ENCODE measurements at places on chromosomes 2 and 18. TPM values are rescaled to one million over a fixed set of nuclear protein-coding genes. Genes with fewer than 3 reads are reported as not detected.
A peak's percentile ranks its signal among the peaks of the same experiment; 100 is the strongest.

DNA sequence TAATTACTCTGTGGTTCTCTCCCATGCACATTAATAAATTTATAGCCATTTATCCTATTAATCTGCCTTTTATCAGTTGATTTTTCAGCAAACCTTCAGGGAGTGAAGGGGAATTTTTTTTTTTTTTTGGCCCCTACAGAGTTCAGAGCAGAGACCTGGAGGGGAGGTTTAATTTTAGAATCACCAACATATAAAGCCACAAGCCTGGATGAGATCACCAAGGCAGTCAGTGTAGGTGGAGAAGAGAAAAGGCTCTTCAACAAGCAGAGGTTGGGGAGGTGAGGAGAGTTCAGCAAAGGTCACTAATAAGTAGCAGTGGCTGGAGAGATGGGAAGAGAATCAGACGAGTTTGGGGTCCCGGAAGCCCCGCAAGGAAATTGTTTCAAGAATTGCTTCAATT lies 48.4 kb upstream of the SPTBN1 start:
- no peak for DNase-seq

- DNase-seq = peak; percentile 53
These were observed 500 bp downstream of the CCNYL1 start for GRCh38 chr2:207711750-207712530.

GRCh38 chr2:212961255-212961654 lies 190.2 kb downstream of the IKZF2 start:
- no peak for DNase-seq

- no peak for DNase-seq
These were observed 188.9 kb downstream of the MYO1B start for GRCh38 chr2:191434072-191434471.

DNA sequence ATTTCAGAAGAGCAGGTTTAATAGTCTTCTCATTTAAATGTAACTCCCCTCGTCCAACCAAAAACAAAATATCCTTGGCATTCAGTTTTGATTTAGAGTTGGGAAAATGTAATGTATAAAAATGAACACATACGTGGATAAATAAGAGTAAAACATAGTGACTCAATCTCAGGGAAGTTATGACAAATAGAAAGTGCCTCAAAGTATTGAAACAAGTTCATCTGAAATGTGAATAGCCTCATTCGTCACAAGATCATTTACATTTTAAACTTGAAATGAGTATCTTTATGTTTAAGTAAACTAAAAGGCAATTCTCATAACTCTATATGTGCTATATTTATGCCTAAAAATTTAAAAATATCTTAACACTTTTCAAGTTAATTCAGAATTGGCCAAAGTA lies 122.2 kb upstream of the SMAD7 start:
- DNase-seq = no peak

The ZC3H6 gene
- 4.3 TPM for total RNA-seq

- no peak for DNase-seq
These were observed 25.3 kb downstream of the FEZ2 start for GRCh38 chr2:36572719-36573059.

DNA sequence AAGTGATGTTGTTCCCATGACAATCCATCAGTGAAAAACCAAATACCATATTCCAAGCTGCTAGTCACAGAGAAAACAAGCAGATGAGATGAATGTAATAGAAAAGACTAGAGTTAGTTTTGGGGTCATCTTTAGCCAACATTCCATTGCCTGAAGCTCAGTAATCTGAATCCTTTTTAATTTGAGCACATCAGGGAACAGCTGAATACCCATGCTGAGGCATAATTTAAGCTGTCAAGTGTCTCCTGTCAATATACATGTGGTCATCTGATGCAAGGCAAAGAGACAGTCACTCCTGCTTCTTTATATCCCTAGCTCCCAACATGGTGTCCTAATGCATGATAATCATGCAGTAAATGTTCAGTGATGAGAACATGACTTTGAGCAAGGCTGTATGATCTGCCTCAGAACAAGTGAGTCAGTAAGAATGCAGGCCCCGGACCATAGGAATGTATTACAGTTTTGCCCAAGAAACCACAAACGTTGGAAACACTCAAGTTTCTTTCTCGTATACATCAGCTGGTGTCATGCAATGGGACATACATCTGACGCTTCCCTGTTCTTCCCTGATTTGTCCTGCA lies 48.0 kb downstream of the CDK15 start:
- peak; percentile 97 for DNase-seq

GRCh38 chr2:155368934-155369333 lies 670.4 kb downstream of the KCNJ3 start:
- peak; percentile 3 for DNase-seq

- no peak for DNase-seq
These were observed 28.0 kb downstream of the PCARE start for GRCh38 chr2:29046321-29046720.

The SPATA3 gene
- total RNA-seq = not detected

DNA sequence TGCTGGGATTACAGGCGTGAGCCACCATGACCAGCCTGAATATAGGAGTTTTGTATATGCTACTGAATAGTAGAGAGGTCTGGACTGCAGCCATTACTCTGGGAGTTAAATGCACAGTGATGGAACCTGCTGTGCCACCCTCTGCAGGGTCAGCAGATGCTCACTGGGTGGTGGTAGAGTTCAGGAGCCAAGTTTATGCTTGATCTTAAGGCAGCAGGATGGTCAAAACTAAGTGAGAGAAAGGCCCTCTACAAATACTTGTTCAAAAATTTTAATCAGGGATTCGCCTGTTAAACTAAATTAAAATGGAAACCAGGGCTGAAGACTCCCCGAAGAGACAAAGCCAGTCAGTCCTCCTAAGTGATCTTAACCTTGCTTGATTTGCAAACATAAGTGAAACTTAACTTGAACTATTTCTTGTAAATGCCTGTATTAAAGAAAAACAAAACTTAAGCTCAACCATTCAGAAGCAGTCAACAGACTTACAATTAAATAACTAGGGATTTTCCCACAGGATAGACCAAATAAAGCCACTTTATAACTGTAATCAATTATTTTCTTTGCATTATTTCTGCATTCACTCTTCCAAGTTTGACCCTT lies 4.2 kb upstream of the WDFY1 start:
- DNase-seq = no peak

The DNER gene
- total RNA-seq = 126 TPM

DNA sequence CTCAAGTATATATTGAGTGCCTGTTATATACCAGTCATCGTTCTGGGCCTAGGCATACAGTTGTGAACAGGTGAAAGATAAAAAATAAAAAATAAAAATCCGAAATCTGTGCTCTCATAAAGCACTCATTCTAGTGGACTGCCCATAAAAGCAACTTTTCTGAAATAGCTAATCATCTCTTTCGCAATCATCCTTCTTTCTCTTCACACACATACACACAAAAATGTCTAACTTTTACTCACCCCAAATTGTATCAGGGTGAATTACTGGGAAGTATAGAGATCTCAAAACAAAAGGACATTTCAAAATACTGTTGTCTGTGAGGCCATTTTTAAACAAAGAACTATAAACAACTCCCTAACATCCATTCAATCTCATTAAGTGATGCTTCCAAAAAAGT lies 29.6 kb upstream of the ORC2 start:
- no peak for DNase-seq

GRCh38 chr2:42768706-42769256 lies 4.8 kb upstream of the OXER1 start:
- no peak for DNase-seq

The HTRA2 gene
- 70.3 TPM for total RNA-seq

The SIX2 gene
- 1.4 TPM for total RNA-seq

The PLCL1 gene
- not detected for total RNA-seq

DNA sequence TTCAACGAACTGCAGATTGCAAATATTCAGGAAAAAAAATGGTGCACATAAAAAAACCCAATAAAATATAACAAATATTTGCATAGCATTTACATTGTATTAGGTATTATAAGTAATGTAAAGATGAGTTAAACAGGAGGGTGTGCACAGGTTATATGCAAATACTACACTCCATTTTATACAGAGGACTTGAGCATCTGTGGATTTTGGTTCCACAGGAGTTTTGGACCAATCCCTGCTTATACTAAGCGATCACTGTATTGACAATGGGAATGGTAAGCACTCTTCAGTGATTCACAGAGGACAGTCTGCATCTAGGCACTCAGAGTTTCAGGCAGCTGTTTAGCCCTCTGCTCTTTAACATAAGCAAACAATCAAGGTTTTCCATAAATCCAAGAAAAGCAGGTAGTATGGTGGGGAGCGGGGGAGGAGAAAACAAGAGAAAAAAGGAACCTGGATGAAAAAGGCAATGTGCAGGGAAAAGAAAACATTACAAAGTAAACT lies 206.0 kb upstream of the PARD3B start:
- no peak for DNase-seq

The SPIRE1 gene
- 15.7 TPM for total RNA-seq

Measured in RPMI7951 (cell line).